ENCODE measurements at places on chromosomes 5 and 9.

DNA sequence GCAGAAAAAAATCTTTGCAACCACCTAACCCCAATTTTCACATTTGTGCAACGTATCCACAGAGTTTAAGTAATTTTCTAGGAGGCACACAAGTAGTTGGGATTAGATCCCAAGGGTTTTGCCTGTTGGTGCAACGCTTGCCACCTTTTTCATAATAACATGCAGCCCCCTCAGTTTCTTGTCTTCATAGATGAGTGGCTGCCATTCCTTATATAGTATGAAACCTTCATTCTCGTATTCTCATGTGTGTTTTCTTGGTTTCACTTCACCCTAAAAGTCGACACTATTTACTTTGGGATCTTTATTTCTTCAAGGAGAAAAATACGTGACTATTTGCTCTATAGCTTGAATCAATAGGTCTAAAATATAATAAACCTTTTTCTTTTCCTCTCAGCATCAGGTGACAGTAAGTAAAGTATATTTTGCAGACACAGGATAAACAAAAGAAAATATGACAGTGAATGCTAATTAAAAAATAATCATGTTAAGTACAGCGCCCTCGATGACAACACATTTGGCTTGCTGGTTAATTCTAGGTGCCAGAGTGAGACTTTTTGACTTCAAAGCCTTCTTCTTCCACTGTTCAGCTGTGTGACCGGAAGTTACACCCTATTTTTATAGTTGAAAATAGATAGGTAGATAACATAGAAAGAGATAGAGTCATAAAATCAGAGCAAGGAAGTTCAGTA lies 342.8 kb upstream of the CCNG1 start:
- no peak for DNase-seq

- DNase-seq, result no peak
Measured at GRCh38 chr5:116456036-116456435, 118.6 kb downstream of the SEMA6A start.

DNA sequence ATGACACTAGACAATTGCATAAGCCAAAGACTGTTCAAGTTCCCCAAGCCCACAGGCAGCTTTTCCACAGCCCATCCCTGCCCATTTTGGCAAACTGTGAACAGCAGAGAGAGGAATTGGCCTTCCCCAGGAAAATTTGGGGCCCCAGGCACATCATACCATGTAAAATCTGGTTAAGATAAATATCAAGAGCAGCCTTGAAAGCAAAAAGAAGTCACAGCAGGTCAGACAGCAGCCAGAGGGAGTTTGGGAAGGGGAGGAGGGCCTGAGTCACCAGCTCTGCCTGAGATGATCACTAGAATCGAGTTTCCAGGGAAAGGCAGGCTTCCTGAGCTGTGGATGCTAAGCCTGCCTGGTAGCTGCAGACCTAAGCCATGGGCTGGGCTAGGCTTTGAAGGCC lies 179.2 kb downstream of the RFK start:
- DNase-seq, result no peak

GRCh38 chr9:38707885-38708637 lies 11.9 kb downstream of the FAM240B start:
- no peak for DNase-seq

GRCh38 chr9:97556721-97557605 lies 55.5 kb downstream of the TMOD1 start:
- no peak for DNase-seq

GRCh38 chr5:128357226-128357625 lies 180.8 kb downstream of the FBN2 start:
- DNase-seq, result no peak

- DNase-seq, result no peak
Measured at GRCh38 chr9:22055090-22055489, 46.0 kb upstream of the CDKN2B start.

DNA sequence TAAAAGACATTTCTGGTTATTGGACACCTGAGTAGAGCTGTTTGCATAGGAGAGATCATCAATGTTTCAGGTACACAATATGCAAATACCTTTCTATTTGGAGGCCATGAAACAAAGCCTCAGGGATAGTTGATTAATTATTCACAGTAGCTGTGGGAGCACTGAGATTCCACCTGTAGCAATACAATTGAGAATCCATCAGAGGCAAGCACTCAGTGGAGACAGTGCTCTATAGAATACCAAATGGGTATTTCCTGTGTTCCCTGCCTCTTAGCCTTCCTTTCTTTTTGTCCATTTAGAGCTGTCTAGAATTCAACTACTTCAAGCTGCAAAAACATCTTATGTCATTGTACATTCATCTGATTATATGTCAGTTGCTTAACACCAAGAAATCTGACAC lies 1754.0 kb upstream of the ACO1 start:
- DNase-seq, result no peak

GRCh38 chr5:18660511-18660910 lies 1026.3 kb downstream of the TAF11L14 start:
- DNase-seq, result no peak

DNA sequence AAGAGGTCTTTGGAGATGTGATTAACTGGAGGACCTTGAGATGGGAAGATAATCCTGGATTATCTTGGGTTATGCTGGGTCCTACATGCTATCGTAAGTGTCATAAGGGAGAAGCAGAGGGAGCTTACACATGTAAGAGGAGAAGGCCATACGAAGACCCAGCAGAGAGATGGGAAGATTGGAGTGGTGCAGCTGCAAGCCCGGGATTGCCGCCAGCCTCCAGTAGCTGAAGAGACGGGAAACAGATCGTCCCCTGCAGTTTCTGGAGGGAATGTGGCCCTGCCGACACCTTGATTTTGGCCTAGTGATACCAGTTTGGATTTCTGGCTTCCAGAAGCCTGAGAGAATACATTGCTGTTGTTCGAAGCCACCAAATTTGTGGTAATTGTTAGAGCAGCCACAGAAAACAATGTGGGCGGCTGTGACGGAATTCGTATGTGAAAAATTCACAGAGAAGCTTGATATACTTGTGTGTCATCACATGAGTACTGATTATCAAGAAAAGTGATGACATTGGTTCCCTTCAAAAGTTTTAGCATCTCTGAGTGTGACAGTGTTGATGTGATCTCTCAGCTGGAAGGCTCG lies 86.9 kb downstream of the CYFIP2 start:
- no peak for DNase-seq

DNA sequence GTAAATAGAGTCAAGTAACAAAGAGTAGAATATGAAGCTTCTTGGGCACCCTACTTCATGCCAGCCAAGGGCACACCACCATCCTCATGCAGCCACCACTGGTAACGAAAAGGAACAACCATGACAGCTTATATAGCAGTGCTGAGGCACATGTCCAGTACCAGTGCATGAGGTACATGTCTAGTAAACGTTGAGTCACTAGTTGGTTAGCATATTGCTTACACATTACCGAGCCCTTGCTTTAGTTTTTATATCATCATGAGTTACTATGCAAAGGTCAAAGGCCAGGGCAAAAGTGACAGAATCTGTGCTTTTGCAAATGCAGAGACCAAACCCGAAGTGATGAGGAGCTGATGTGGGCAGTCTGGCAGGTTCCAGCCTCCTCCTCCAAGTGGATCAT lies 147.1 kb upstream of the MAP1B start:
- DNase-seq, result no peak

All from DMS 273 treated with DMSO at 0.1 percent for 48 hours (cell line).